Foreskin keratinocyte (primary cell): ENCODE measurements at places on chromosomes 13 and 19.

- peak; percentile 26 for DNase-seq
Measured at GRCh38 chr13:90552702-90553101, 794.8 kb upstream of the MIR17HG start.

GRCh38 chr19:1987197-1988187, 28.0 kb downstream of the BTBD2 start:
- no peak for DNase-seq

DNA sequence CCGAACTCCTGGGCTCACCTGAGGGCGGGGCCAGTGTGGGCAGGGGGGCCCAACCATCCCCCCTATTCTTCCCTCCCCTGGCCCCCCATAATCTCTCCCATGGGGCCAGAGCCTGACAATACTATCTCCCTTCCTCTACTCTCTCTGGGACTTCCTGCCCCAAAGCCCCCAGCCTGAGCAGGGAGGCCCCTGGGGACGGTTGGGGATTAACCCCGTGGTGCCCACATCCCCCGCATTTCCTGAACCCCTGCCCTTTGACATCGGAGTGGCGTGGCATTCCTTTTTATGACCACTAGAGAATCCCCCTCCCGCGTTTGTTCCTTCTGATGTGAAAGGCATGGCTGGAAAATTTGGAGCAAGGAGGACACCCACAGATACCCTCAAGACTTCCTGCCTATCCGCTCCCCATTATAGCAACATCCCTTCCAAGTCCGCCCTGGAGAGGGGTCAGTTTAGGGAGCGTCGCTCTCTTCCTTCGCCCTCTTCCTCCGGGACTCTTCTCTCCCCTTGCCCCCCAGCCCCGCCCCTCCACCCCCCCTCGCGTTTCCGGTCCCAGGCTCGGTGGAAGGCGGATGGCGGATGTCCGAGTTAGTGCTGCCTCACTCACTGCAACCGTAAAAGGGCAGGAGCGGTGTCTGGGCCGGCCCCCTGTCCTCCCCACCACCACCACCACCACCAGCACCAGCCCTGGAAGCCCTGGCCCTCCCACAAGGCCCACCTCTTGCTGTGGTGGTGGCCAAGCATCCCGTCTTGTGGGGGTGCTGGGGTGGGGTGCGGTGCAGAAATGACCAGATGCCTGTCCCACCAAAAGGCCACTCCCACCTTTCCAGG, 1.8 kb downstream of the VASP start:
- no peak for DNase-seq

DNA sequence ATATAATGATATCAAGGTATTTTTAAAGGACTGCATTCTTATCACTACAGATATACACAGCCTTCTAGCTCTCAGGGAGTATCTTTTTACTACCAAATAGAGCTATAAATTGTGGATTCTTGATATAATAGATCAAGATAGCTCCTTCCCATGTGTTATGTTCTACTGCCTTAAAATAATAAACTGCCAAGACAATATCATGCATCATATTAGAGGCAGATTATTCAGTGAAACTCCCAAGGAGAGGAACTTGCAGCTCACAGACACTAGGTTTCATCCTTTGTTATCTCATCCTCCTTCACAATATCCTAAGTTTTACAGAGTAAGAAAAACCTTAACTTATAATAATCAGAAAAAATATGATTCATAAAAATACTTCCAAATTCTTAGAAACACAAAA, 802.8 kb downstream of the DIAPH3 start:
- DNase-seq, result no peak

GRCh38 chr13:22812793-22813192, 368.0 kb upstream of the SGCG start:
- DNase-seq, result no peak

- DNase-seq, result no peak
Measured at GRCh38 chr19:51503896-51504295, 2.3 kb upstream of the SIGLEC12 start.

DNA sequence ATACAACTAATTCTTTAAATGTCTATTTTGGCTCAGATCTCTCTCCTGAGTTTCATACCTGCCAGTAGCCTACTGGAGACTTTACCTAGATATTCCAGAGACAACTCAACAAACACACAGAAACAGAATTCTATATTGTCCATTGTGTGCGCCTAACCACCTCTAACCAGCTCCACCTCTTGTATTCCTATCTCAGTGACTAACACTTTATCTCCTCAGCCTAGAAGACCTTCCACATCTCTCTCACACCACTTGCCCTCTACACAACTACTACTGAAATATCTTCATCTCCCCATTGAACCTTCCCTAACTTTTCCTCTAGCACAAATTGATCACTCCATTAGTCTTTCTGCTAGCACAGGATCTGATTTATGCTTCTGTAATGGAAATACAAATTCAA, 6.7 kb downstream of the VWA8 start:
- DNase-seq, result no peak

- no peak for DNase-seq
Measured at GRCh38 chr19:7914598-7915045, at the start of gene TGFBR3L. TSS of gene TGFBR3L (plus strand) at chr19:7914830.

DNA sequence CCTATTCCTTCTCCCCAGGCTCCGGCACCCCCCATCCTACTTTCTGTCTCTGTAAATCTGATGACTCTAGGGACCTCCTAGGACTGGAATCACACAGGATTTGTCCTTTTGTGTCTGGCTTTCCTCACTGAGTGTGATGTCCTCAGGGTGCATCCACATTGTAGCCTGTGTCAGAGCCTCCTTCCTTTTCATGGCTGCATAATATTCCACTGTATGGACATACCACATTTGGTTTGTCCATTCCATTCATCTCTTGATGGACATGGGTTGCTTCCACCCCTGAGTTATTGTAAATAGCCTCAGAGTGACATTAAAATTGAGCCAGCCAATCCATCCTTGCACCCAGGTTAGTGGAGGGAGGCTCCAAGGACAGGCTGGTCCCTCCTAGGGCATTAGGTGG, 22.8 kb upstream of the NMRK2 start:
- DNase-seq, result no peak

DNA sequence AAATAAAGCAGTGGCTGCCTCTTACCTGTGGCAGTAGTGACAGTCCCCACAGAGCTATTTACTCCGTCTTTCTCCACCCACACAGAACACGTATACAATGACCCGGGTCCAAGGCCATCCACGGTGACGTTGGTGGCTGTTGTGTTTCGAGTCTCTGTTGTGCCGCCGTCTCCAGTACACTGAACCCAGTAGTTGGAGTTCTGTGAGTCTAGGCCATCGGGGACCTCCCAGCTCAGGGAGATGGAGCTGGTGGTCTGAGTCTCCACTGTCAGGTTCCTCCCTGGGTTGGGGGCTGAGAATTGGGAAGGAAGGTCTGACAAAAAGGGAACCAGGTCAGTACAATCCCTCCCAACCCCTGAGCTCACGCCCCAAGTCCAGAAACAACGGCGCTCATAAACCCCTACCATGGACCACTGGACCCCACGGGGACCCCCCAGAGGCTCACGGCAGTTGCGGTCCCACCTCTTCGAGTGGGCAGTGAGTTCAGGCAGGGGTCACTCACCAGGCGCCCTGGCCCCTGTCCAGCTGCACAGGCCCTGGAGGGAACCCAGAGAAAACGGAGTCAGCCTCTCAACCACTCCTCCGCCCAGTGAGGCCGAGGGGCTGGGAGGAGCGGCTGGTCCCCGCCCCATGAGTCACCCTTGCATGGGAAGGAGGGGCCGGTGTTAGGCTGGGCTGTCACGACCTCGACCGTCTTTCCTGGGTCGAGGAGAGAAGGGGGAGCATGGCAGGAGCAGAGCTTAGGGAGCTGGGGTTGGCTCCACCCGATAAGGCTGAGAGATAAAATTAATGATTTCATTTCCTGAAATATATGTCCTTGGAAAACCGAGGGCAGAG, 2.4 kb downstream of the PTPRH start:
- DNase-seq, result peak; percentile 74

DNA sequence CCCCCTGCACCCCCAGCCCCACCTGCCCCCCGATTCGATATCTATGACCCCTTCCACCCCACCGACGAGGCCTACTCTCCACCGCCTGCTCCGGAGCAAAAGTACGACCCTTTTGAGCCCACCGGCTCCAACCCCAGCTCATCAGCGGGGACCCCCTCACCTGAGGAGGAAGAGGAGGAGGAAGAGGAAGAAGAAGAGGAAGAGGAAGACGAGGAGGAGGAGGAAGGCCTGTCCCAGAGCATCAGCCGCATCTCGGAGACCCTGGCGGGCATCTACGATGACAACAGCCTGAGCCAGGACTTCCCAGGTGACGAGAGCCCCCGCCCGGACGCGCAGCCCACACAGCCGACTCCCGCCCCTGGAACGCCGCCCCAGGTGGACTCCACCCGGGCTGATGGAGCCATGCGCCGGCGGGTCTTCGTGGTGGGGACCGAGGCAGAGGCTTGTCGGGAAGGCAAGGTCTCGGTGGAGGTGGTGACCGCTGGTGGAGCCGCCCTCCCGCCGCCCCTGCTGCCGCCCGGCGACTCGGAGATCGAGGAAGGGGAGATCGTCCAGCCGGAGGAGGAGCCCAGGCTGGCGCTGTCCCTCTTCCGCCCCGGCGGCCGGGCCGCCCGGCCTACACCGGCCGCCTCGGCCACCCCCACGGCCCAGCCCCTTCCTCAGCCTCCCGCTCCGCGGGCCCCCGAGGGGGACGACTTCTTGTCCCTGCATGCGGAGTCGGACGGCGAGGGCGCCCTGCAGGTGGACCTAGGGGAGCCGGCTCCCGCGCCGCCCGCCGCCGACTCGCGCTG, 9.2 kb downstream of the SCAF1 start:
- no peak for DNase-seq

- DNase-seq, result no peak
Measured at GRCh38 chr19:19642506-19643157, 825 bp downstream of the GMIP start.

DNA sequence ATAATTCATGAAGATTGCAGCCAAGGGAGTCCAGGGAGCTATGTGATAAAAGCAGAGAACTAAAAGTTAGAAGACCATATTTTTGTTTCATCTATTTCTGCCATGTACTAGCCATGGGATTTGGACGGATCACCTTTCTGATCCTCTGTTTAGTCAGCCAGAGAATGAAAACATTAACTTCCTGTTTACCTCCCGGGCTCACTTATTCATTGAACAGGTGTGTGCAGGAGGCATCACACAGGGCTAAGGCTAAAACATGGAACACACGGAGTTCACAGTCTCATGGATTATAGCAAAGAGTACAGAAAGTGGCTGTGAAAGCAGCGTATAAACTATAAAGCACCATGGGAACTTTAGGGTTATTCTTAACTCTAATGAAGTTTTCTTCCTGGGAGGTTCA, 96.8 kb downstream of the GPR12 start:
- peak; percentile 42 for DNase-seq

DNA sequence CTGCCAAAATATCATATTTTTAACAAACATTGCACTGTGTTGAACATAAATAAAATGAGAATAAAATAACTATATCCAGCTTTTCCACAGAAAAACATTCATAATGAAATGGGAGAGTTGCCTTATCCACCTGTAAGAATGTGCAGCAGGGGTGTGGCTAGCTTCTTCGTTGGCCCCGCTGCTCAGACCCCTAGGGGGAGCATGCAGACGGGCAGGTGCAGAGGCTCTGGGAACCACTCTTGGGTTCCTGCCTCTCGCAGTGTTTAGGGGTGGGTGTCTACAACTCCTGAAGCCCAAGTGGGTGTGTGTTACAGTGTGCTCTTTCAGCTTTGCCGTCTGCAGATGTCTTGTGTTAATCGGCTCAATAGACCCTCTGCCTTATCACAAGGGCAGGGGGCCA, 121.7 kb downstream of the SLITRK5 start:
- no peak for DNase-seq

GRCh38 chr19:29630655-29631054, 24.6 kb downstream of the POP4 start:
- DNase-seq, result no peak

DNA sequence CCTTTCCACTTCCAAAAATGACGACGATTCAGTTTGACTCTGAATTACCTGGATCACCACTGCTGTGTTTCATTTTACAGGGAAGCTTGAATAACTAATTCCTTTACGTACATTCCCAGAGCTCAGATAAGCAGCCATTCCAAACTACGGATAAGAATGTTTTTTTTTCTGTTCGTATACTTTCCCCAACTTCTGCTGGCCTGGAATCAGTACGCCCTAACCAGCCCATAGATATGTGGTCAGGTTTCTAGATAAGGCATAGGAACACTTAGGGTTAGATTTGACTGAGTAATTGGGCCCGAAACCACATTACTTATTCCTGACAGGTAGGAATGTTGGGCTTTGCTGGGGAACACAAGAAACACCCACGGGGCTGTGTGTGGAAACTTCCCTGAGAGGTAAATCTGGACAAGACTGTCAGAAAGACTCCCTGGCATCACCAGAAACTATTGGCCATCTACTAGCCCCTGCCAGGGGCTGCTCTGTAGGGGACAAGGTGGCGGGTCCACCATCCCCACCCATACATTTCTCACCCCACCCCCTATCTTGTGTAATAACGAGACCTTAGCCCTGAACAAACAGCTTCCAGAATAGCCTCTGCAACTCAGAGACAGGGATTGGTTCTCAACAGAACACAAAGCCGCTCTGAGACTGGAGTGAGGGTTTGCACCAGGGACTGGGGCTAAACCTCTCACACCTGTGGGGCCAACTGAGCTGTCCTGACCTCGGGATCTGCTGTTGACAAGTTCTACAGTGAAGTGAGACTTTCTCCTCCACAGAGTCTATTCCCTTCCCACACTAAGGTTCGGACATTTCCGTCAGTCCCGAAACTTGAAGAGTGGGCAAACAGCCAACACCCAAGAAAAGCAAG, 15.6 kb downstream of the RHPN2 start:
- no peak for DNase-seq

- no peak for DNase-seq
Measured at GRCh38 chr19:54551293-54551692, 22.3 kb upstream of the LILRA2 start.

GRCh38 chr13:36549126-36549702, 116.9 kb downstream of the CCNA1 start:
- no peak for DNase-seq

DNA sequence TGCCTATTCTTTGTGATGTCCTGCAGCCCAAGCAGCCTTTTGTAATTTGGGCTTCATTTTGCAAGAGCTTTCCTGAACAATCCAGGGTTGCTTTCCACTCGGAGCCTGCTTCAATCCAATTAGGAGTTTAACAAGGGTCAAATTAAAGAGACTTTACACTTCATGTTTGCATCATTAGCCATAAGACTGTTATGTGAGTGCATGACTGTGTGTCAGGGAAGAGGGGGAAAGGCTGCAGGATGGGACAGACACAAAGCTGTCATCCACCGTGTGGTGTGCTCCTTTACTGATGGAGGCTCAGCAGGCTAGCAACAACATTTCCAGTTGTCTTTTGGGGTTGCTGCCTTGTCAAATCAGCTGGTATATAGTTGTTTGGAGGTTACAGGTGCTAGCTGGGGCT, 23.7 kb upstream of the MAB21L1 start:
- no peak for DNase-seq

GRCh38 chr13:44758630-44759383, 182.7 kb upstream of the TSC22D1 start:
- DNase-seq, result peak; percentile 96

GRCh38 chr19:29587059-29587458, 19.0 kb upstream of the POP4 start:
- no peak for DNase-seq
